ENCODE measurements at places on chromosomes 4 and X.

GRCh38 chr4:88514557-88515511 lies 8.7 kb downstream of the PYURF start:
- DNase-seq = peak; percentile 42

DNA sequence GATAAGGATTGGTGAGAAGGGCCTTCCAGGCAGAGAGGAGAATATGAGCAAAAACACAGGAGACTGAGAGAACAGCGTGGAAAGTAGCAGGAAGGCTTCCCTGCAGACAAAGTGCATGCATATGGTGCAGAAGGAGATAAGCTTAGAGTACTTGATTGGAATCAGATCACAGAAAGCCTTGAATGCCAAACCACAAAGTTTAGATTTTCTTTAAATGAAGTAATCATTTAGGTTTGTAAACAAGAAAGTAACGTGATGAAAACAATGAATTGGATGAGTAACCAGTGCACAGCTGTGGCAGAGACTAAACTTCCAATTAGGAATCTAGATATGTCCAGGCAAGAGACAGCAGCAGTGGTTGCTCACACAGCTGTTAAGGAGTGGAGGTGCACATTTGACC lies 83.8 kb upstream of the C1QTNF7 start:
- no peak for DNase-seq

DNA sequence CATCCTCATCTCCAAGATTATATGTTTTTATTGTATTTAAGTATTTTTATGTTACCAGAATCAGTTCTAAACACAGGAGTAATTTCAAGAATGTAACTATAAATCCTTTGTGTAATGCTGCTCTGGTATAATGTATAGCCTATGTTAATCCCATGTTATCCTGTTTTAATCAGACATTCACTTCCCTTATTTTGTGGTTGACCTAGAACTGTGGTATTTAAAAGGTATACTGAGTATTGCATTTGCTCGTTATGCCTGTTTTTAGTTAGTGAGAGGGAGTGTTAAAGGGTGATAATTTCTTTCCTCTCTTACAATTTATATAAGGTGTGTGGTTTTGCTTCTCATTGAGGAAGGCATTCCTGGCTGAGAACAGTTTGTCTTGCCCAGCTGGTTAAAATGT lies 26.2 kb downstream of the MTM1 start:
- no peak for DNase-seq

DNA sequence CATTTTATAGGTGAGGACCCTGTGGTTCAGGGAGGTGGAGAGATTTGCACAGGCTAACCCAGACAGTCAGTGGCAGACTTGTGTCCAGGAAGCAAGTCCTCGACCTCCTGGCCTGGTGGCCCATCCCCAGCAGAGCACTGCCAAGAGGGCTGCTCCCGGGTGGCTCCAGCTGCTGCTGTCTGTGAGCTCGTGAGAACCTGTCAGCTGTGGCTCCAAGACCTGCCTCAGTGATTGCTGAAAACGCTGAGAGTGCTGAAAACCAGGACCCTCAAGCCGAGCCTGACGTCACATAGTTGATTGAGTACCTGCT lies 74.2 kb downstream of the RTL9 start:
- DNase-seq = no peak

DNA sequence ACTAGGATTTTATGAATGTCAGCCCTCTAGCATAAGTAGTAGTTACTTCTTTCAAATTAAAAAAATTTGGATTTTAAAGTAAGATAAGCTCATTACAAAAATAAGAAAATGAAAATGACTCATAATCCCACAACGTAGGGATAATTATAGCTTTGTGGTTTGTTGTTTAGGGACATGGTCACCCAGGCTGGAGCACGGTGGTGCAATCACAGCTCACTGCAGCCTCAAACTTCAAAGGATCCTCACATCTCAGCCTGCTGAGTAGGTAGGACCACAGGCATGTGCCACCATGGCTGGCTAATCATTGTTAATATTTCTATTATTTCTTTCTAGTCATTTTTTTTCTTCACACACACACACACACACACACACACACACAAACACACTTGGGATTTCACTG lies 57.6 kb downstream of the PLAC1 start:
- DNase-seq = no peak

GRCh38 chr4:76723924-76724323 lies 174.0 kb downstream of the SOWAHB start:
- no peak for DNase-seq
